ENCODE measurements at places on chromosomes 3 and 15.

DNA sequence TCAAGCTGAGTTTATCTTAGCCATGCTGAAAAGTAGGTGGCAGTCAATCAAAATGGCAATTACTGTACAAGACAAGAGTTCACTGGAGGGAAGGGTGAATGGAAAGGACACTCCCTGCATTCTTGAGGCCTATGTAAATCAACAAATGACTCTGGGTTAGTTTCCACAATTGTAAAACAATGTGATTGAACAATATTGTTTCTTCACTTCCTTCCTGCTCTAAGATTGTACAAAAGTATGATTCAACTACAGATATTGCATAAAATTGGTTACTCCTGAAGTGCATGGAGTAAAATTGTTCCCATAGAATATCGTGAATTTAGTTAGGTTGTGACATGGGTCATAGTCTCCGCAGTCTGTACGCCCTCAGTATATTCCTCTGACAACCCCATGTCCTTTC, 277.6 kb downstream of the LPP start:
- no peak for DNase-seq

- DNase-seq: no peak
Observed at GRCh38 chr3:105613120-105613519, 246.4 kb downstream of the ALCAM start.

GRCh38 chr15:91584895-91585294, 268.6 kb upstream of the SLCO3A1 start:
- no peak for DNase-seq

DNA sequence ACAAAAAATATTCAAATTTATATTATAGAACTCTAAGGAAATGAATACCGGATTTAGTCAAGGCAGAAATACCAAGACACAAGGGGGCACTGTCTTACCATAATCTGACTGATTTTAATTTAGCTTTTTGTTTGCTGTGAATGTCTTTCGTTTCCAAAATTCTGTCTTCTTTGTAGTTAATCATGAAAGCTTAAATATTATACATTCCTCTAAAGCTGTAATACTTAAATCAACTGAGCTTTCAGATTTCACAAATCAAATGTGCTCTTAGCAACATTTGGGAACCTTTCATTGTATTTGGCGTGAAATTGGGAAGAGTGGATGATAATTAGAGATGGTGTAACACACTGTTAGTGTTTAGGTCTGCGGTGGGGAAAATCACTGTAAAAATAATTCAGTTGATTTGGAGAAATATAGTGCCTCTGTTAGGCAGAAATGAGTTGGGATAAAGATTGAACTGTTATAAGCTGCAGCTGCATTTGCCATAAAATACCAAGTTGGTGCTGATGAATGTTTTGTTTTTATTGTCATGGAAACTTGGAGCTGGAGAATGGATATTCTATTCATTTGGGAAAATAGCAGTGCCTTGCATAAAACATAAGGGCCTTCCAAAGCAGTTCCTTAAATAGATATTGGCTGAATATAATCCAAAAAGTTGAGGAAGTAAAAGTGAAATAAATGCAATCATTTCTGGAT, 228.2 kb downstream of the TCF12 start:
- no peak for DNase-seq

- no peak for DNase-seq
Observed at GRCh38 chr15:27744641-27745040, 354.5 kb downstream of the OCA2 start.

GRCh38 chr3:163561151-163561550, 1517.1 kb downstream of the SI start:
- DNase-seq: no peak

DNA sequence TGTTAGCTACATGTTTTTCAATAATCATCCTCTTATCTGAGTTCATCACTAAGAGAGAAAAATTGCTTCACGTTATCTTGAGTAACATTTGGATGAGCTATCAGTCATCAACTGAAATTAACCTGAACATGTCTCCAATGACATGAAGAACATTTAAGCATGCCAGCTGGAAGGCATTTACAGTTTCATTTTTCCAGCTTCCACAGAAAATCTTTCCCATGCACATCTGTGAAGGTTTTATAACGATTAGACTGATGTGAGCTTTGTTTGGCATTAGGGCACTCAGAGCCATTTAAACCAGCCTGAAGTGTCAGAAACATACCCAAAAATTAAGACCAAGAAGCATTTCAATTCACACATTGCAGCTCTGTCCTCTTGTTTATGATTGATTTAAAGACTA, 235.8 kb upstream of the ARHGEF26 start:
- no peak for DNase-seq

GRCh38 chr3:42190701-42191442, 75.1 kb downstream of the CCK start:
- peak; percentile 11 for DNase-seq

DNA sequence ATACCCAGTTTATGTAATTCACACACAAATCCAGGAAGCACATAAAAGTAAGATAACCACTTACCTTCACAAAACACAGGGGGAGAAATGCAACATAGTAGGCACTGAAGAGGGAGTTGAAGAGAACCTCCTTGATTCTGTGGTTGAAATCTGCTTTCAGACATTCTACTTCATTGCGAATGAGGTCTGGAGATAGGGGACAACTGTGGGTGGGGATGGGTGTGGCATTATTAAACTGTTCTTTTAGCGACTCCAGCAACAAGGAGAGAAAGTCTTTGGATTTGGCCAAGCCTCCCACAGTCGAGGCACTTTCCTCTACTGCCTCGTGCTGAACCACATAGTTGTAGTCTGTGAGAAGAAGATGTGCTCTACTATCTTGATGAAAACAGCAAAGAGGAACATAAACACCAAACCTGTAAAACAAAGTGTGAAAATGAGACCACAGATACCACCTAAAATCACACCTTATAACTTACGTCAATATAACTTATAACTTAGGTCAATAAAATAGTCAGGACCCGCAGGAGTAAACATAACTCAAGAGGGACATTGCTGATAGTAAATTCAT, 25.6 kb downstream of the TMEM39A start:
- DNase-seq: no peak

- no peak for DNase-seq
Observed at GRCh38 chr3:45224824-45225464, 1.1 kb downstream of the TMEM158 start.

- no peak for DNase-seq
Observed at GRCh38 chr3:77040216-77040615, 317 bp downstream of the ROBO2 start.

DNA sequence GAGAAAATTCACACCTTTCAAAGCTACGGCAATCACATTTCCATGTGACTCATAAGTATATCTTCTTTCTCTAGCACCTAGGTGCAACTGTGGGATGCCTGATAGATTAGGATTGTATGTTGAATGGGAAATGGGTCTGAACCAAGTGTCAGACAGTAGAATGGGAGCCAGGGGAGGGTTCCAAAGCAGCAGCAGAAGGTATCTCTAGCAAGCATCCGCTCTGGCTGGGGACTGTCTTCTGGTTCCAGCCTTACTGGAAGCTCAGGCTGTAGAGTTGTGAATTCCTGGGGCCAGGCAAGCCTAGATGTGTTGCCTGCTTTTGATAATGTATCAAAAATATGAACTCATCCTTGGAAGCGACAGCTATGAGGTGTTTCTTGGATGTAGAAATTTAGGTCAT, 2.1 kb upstream of the CHL1 start:
- no peak for DNase-seq

DNA sequence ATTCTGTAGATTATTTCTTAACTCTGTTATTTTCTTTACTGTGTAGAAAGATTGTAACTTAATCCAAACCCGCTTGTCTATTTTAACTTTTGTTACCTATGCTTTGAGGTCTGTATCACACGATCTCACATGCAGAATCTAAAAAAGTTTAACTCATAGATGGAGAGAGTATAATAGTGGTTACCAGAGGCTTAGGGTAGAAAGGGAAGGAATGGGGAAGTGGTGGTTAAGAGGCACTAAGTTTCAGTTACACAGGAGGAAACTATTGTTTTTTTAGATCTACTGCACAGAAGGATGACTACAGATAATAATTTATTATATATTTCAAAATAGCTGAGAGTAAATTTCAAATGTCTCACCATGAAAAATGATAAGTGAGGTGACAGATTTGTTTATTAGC, 515.2 kb downstream of the RSL24D1 start:
- DNase-seq: no peak

- DNase-seq: peak; percentile 25
Observed at GRCh38 chr3:50345586-50346234, at the start of gene ZMYND10. Gene ZMYND10 (minus strand): TSS chr3:50345732. CDS start chr3:50345579, 153 bp downstream.

GRCh38 chr3:5198986-5199731, 11.7 kb downstream of the EDEM1 start:
- no peak for DNase-seq

DNA sequence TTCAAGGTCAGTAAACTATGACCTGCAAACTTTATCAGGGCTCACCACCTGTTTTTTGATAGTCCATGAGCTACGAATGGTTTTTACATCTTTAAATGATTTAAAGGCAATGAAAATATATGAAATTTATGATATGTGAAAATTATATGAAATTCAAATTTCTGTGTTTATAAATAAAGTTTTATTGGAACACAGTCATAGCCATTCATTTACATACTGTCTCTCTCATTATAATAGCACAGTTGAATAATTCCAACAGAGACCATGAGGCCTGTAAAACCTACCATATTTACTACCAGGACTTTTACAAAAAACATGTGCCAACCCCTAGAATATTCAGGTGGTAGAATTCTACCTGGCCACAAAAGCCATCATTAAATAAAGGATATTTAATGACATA, 64.0 kb upstream of the XXYLT1 start:
- no peak for DNase-seq

DNA sequence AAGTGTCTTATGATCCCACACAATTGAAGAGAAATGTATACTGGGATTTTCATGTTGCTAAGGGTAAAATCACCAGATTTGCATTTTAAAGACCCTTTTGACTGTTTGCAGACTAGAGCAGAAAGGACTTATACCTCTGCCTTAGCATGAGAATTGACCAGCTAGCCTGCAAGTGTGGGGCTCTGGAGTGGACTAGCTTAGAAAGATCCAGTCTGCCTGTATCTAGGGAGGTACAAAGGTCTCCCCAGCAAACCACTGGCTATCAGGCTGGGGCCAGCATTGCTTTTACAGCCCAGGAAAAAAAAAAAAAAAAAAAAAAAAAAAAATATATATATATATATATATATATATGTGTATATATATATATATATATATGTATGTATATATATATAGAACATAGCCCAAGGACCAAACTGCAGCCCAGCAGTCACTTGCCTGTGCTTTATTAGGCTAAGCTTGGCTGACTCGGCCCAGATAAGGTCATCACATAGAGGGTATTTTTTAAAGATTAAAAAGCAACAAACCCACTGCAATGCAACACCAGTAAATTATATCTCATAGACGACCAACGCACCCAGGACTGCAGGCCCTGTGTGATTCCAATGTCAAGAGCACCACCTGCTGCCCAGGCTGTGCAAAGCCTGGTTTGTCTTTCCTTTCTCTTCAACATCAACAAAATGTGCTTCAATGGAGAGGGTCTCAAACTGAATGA, 63.7 kb downstream of the DCLK3 start:
- no peak for DNase-seq

DNA sequence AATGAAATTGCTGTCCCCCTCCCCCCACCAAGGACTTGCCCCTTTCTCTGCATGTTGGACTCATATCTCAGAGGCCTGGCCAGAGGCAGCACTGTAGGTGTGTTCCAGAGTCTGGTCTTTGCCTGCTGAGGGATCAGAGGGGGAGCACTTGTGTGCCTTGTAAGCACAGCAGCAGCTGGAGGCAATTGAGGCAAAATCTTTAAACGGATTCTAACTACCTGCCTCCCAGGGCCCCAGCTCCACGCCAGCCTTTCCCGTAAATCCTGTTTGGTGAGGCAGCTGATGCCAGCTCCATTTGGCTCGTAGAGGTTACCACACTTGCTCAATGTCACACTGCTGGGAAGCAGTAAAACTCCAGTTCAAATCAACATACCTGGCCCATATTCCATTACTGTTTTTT, 2.3 kb upstream of the IDH2 start:
- no peak for DNase-seq

- DNase-seq: no peak
Observed at GRCh38 chr3:125482406-125482805, 37.6 kb downstream of the SNX4 start.

GRCh38 chr3:119145128-119145499, 851 bp upstream of the TEX55 start:
- DNase-seq: no peak

DNA sequence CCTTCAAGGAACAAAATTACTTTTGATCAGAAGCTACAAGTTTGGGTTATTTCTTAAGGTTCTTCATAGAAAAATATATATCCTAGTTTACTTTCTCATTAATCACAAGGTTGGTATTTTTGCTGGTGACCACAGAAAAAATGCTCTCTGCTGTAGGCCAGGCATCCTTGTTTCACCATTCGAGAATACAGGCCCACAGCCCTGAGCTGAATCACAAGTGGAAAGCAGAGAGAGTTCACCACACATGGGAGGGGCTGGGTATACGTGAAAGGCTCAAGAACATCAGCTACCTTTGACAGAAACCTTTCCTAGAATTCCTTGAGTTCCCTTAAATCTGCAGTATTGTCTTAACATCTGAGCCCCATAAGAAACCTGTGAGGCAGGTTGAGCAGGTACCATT, 23.2 kb downstream of the CPEB1 start:
- DNase-seq: no peak

DNA sequence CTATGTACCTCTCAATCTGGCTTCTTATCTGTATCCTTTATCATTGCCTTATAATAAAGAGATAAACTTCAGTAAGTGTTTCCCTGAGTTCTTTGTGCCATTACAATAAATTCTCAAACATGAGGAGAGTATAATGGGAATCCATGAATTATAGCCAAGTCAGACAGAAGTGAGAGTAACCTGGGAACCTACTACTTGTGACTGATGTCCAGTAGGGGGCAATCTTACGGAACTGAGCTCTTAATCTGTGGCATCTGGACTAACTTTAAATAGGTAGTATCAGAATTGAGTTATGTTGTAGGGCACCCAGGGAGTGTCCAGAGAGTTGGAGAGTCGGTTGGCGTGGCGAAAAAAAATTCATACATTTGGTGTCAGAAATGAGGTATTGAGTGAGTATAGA, 542.6 kb downstream of the ZBBX start:
- DNase-seq: no peak

DNA sequence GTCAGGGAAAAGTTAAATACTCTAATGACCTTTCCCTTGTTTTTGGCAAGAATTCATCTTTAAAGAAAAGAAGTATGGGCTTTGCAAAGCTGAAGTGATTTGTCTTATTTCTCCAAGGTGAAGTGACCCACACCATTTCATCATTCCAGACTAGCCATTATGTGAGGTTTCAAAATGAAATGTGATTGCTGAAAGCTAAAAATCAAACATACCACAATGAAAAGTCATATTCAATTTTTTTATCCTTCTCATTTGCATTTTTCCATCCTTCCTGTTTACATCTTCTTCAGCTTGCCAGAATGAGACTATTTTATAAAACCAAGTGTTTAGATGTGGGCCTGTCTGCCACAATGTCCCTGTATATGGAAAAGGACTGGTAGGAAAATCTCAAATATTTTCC, 142.3 kb upstream of the STRIT1 start:
- DNase-seq: no peak

DNA sequence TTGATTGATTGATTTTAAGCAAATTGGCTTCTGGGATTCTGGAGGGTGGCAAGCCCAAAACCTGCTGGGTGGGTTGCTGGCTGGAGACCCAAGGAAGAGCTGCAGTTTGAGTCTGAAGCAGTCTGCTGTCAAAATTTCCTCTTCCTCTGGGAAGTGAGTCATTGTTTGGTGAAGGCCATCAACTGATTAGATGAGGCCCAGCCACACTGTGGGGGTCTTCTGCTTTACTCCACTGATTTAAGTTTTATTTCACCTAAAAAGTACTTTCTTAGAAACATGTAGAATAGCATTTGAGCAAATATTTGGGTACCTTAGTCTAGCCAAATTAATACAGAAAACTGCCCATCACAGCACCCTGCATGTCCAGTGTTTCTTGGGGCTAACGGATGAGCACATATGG, 33.8 kb downstream of the FAH start:
- no peak for DNase-seq
